ENCODE measurements at places on chromosomes 11 and 22. TPM values are rescaled to one million over a fixed set of nuclear protein-coding genes. Genes with fewer than 3 reads are reported as not detected.

The OR8G1 gene
- not detected for total RNA-seq

The DAGLA gene
- total RNA-seq, result 3.1 TPM

The PRR33 gene
- total RNA-seq, result not detected

The OR2AG1 gene
- total RNA-seq, result not detected

The USP28 gene
- total RNA-seq, result 33.6 TPM

The MS4A12 gene
- total RNA-seq, result not detected

The GLB1L2 gene
- total RNA-seq, result 3.5 TPM

The RFPL2 gene
- not detected for total RNA-seq

The ISX gene
- total RNA-seq, result not detected

The MACROD1 gene
- total RNA-seq, result 20.9 TPM

The SCGB1D2 gene
- not detected for total RNA-seq

The SHANK2 gene
- total RNA-seq, result 2.0 TPM

The GSTT2B gene
- 8.5 TPM for total RNA-seq

The OR52N4 gene
- not detected for total RNA-seq

The RGL4 gene
- total RNA-seq, result not detected

The CDC42BPG gene
- total RNA-seq, result under 0.01 TPM

The NELL1 gene
- total RNA-seq, result not detected

The JAML gene
- total RNA-seq, result not detected

The DMC1 gene
- 12.1 TPM for total RNA-seq

The TMEM41B gene
- total RNA-seq, result 37.1 TPM

The GP1BB gene
- total RNA-seq, result 0.20 TPM

The PDE2A gene
- 0.37 TPM for total RNA-seq

The HTR3A gene
- not detected for total RNA-seq

The CSNK2A3 gene
- 2.9 TPM for total RNA-seq

The NFRKB gene
- total RNA-seq, result 18.7 TPM

The TMEM138 gene
- 25.6 TPM for total RNA-seq

The GAS2 gene
- total RNA-seq, result 1.2 TPM

The UBQLNL gene
- not detected for total RNA-seq

The LINC01488 gene
- not detected for total RNA-seq

The OR51S1 gene
- total RNA-seq, result not detected

The EIF3D gene
- total RNA-seq, result 369 TPM

The MPZL2 gene
- total RNA-seq, result not detected

The POU2F3 gene
- 0.20 TPM for total RNA-seq

Measured in subcutaneous preadipocyte (primary cell).